ENCODE measurements at places on chromosomes 2 and 18. TPM values are rescaled to one million over a fixed set of nuclear protein-coding genes. Genes with fewer than 3 reads are reported as not detected.

The KIF5C gene
- 11.0 TPM for total RNA-seq

GRCh38 chr2:29871541-29871940 lies 49.8 kb downstream of the ALK start:
- no peak for DNase-seq

DNA sequence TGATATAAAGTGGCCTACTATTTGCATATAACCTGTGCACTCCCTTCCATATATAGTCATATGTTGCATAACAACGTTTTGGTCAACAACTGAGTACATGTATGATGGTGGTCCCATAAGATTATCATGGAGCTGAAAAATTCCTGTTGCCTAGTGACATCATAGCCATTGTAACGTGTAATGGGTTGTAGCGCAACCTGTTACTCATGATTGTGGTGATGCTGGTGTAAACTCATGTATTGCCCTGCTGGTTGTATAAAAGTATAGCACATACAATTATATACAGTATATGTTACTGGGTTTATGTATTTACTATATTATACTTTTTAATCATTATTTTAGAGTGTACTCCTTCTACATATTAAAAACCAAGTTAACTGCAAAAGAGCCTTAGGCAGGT lies 144.8 kb upstream of the IL1R2 start:
- no peak for DNase-seq

DNA sequence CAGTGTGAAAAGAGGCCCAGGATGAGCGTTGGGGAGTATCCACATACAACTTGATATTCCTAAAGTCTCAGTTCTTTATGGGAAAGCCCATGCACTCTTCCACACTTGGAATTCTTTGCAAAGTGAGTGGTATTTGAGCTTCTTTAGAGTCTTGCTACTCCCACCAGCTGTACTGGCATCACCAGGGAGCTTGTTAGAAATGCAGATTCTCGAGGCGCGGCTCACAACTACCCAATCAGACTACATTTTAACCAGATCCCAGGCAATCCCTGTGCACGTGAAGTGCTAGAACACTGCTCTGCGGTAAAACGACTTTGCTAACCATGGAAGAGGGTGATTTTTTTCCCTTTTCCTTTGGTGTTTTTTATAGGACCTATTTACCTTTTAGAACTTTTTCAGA lies 184.7 kb downstream of the NEDD4L start:
- no peak for DNase-seq

DNA sequence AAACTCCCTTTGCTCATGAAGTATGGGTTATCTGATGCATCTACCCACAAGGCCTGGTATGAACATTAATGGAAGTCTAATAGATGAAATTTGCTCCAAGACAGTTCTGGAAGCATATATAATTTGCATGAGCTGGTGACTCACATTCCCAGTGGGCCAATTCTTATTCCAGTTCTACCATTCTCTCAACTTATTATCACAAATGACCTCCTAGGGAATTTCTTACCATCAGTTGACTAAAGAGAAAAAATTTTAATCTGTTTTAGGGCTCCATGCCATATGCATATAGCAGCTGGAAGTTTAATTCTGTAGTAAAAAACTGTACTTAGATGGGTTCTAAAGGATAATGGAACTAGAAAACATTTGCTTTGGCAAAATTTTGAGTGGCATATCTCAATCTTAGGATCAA lies 165.2 kb upstream of the COL3A1 start:
- no peak for DNase-seq

GRCh38 chr2:106085181-106085940 lies 108.7 kb downstream of the UXS1 start:
- peak; percentile 72 for DNase-seq

GRCh38 chr18:71878226-71878625 lies 665.9 kb downstream of the CBLN2 start:
- no peak for DNase-seq

DNA sequence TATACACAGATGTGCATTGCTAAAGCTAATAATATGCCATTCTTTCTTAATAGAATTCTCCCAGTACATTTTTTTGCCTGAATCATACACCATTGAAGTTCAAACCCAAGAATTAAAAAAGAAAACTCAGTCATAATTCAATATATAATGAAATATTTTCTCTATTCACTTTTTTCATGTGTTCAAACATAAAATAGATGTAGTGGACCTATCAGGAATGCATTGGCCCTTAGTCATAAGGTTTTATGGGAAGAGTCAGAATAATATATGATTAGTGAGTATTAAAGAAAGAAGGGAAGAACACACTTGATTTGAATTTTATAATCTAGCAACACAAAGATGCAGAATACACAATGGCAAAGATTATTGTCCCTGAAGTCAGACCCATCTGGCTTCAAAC lies 297.0 kb upstream of the COL3A1 start:
- no peak for DNase-seq

DNA sequence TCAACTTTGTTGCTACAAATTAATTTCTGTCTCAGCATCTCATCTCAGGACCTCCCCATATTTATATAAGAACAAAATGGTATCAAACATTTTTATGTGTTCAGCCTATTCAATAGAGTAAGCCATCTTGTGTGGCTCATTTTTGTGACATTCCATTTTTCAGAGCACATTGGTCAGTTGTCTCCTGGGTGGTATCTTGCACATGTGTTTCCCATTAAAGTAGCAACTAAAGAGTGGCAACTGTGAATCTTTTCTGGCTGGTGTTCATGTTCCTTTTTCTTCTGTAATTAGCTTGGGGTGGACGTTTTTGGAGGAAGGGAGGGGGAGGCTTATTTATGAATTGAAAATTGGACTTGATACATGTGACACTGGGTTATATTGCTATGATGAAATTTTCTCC lies 45.4 kb upstream of the EFEMP1 start:
- DNase-seq: no peak
